Stimulated activated CD4-positive, alpha-beta T cell treated with anti-CD3 and anti-CD28 coated beads, Interleukin-2, amount 100 ng/mL, for 24 hours (primary cell): ENCODE measurements at places on chromosomes 2 and 18.
A peak's percentile ranks its signal among the peaks of the same experiment; 100 is the strongest.

DNA sequence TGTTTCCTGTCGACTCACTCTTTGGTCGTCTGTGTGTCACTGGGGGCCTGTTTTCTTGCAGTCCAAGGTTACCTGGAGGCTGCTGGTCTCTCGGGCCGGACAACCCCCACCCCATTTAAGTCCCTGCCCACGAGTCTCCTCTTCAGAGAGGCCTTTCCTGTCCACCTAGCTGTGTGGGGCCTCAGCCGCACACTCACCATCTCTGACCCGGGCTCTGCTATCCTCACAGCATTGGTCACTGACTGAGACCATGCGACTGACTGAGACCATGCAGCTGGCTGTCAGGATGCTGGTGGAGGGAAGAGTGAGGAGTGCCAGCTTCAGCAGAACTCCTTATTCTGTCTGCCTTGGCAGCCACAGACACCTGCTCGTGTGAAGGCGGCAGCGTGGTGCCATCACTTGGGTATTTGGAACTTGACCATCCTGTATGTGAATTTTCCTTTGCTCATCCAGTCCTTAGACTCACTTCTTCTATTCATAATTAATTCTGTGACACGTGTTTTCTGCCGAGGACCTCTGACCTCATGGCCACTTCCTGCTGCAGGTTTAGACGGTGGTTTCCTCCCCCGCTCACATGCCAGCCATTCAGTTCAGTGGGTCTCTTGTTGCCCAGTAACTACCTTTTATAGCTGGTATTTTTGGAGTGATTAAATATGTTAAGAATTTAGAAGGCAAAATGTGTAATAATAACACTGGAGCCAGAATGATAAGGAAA, 47.5 kb upstream of the ASB1 start:
- DNase-seq: no peak

GRCh38 chr2:191910518-191910917, 63.6 kb upstream of the CAVIN2 start:
- DNase-seq: no peak

- DNase-seq: no peak
Observed at GRCh38 chr2:148670773-148671172, 26.2 kb downstream of the EPC2 start.

DNA sequence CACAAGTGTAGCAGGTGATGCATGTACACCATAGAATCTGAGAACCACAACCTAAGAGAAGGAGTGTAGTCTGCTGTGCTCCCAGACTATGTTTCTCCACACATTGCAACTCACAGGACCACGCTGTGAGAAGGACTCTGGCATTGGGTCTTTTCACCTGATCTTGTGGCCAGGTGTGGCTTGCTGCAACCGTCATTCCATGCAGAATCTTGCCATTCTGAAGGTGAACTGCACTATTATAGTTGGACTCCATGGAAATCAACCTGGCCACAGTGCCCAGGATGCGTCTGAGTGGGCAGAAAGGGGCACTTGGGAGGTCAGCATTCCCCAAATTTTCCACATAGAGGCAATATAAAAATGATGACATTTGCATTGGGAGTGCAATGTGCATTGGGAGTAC, 122.2 kb downstream of the CAPN13 start:
- DNase-seq: no peak

DNA sequence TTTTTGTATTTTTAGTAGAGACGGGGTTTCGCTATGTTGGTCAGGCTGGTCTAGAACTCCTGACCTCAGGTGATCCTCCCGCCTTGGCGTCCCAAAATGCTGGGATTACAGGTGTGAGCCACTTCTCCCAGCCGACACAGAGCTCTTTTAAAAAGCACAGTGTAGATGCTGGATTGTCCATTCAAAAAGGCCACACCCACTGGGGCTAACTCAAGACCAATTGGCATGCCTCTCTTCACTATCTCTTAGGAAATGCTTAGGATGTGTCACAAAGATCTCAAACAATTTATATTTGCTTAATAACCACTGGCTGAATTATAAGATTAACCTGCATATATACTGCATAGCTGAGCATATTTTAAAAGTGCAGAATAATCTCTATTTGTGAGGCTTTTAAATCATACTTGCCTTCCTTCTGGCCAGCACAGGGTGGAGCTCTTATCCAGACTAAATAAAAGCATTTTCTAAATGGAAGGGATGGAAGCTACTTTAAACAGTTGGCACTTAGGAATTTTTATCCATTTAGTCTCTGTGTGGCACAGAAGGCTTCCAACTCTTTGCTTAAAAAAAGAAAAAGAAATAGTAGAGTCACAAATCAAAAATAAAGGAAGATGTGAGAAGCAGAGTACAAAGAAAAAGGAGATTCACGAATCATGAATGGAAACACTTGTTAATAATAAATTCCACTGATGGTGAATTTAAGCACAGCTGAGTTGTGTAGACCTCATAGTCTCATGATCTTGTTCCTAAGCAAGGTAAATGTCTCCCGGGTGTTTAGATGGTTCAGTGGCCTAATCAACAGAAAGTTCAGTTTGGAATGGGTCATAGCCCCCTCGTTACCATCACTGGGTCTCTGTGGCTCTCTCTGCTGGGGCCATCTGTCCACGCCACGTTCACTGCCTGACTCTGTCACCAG, 22.4 kb downstream of the CRYGD start:
- DNase-seq: no peak

DNA sequence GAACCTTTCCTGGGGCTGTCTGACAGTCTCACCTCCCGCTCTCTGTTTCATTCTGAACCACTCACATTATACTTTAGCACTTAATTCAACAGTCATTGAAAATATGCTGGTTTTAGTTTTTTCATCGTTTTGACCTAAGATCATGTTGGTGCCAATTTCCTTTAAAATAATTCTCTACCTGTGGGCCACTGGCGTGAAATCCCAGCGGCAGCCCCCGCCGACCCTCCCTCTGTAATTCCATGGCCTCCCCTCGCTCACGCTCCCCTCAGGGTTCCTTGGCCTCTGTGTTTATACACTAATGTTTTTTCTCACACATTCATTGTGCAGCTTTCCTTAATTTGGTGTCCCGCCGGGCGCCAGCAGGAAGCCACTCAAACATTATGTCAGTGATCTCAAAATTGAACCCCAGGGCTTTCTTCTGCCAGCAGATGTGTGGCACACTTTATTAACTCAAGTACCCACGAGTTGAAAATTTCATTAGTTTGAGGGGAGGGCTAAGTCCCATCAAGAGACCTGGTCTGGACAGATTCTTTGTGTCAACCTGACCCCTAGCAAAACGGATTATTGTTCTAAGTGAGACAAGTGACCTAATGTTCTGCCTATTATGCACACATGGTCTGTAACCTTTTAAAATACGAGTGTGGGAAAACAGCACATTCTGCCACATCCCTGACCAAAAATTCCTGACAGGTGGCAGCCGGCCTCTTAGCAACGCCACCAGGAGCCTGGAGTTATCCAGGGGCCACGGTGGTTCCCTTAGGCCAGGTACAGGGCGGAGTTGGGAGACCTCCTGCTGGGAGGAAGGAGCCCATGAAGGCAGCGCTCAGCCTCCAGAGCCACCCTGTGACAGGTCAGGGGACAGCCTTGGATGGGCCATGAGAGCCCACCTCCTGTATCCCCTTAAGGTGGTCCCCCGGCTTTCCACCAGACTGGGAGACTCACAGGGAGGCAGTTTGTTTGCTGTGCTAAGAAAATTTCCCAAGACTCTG, 53.1 kb downstream of the APOB start:
- no peak for DNase-seq

- DNase-seq: no peak
Observed at GRCh38 chr18:11976315-11977152, 4.8 kb upstream of the IMPA2 start.

DNA sequence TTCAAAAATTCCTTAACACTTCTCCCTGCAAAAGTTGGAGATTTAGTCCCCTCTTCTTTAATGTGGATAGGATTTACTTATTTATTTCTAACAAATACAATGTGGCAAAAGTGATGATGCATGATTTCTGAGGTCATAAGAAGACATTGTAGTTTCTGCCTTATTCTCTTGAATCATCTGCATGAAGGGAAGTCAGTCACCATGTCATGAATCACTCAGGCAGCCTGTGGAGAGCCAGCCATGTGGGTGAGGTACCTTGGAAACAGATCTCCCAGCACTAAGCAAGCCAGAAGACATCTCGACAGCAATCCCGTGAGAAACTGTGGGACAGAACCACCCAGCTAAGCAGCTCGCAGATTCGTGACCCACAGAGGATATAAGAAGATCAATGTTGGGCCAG, 2.7 kb upstream of the ZC3H8 start:
- DNase-seq: no peak

GRCh38 chr2:239268549-239268948, 132.3 kb downstream of the HDAC4 start:
- no peak for DNase-seq

- no peak for DNase-seq
Observed at GRCh38 chr18:70333316-70333715, 44.5 kb downstream of the SOCS6 start.

- no peak for DNase-seq
Observed at GRCh38 chr18:25225151-25225550, 126.8 kb downstream of the ZNF521 start.

DNA sequence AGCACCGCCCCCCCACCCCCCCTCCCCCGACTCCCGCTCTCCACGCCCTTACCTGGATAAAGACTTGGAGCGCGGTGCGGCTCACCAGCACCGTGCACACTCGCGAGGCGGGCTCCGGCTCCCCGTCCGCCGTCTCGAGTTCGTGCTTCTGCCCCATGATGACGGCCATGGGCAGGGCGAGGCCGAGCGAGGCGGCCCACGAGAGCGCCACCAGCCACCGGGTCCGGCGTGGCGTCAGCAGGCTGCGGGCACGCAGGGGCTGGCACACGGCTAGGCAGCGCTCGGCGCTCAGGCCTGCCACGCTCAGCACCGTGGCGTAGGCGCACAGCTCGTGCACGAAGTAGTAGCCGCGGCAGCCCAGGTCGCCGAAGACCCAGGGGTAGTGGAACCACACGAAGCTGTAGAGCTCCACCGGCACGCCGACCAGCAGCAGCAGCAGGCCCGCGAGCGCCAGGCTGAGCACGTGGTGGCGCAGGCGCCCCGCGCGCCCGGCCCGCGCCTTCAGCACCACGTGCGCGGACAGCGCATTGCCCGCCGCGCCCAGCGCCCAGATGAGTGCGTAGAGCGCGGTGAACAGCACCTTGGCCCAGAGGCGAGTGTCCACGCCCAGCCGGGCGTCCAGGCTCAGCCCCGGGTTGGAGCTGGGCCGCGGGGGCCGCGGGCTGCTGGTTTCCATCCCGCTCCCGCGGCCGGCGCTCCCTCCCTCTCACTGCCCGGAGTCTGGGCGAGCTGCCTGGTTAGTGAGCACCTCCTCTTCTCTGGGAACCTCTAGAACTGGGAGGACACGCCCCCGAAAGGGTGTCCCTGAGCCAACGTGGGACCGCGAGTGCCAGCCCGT, at the start of gene NTSR2:
TSS of gene NTSR2 (minus strand) at position 742 of the 838 bp plus-strand sequence. CDS start at position 676, 66 bp downstream.
- DNase-seq: no peak

- no peak for DNase-seq
Observed at GRCh38 chr2:227780981-227781615, 32.5 kb upstream of the CCL20 start.

DNA sequence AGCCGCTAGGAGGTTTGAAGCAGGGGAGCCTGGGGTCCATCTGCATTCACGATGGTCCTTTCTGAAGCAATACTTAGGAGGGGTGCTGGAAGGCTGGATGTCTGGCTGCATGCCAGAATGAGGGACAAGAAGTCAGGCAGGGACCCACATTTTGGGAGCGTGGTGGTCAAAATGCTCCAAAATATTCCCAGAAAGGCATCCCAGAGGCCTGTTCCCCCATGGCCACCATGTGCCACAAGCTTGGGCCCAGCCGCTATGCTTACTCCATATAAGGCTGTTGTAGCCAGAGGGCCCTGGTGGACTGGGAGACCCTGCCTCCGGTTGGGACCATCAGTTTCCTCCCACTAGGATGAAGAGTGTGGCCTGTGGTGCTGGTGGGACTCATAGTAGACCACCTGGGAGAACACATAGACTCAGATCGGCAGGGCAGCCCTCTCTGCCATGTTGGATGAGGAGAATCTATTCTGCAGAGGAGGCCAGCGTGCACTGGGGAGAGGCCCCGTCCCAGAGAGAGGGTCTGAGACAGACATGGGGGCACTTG, 3.6 kb upstream of the PROM2 start:
- peak; percentile 9 for DNase-seq

DNA sequence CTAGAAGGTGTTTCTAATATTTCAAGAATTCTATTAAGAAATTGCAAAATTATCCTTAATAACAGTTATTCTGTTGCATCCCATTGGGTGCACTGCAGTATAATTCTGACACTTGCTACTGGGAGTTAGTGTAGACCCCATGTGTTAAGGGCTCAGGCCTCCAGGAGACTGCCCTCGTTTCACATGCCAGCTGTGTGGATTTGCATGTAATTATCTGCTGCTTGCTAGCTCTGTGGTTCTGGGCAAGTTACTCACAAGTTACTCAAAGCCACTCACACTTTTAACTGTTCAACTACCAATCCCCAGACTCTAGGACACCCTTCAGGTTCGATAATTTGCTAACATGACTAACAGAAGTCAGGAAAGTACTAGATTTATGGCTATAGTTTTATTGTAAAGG, 38.6 kb downstream of the ST6GAL2 start:
- DNase-seq: no peak
